Fibroblast of skin of right biceps (primary cell): ENCODE measurements at places on chromosomes 7 and 10.
A peak's percentile ranks its signal among the peaks of the same experiment; 100 is the strongest.

GRCh38 chr7:24659505-24659904 is 86.3 kb downstream of the PALS2 start:
- DNase-seq: no peak

GRCh38 chr10:96317067-96317833 is 13.0 kb downstream of the DNTT start:
- no peak for DNase-seq

- DNase-seq: no peak
Measured at GRCh38 chr10:16348891-16349290, 87.9 kb upstream of the PTER start.

DNA sequence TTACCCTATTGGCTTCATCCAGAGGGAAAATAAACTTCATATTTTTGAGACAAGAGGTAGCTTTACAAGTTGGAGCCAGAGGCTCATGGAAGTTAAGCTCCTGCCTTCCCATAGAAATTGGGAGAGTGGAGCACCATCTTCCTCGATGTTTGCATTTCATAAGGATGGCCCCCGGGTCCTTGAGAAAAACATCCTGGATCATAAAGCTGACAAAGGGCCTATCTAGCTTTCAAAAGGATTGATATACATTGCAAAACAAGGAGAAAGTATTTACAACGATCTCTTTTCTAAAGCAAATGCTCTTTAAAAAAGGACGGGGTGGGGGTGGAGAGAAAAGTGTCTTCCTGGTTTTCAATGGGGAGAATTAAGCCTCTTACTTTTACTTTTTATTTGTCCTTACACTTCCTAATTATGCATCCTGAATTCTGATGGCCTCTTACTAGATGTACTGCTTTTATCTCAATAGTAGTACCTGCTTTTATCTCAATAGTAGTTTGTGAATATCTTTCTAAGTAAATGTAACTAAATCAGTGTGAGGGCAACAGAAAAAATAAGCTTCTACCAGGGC is 65.6 kb downstream of the PTPRZ1 start:
- DNase-seq: no peak

DNA sequence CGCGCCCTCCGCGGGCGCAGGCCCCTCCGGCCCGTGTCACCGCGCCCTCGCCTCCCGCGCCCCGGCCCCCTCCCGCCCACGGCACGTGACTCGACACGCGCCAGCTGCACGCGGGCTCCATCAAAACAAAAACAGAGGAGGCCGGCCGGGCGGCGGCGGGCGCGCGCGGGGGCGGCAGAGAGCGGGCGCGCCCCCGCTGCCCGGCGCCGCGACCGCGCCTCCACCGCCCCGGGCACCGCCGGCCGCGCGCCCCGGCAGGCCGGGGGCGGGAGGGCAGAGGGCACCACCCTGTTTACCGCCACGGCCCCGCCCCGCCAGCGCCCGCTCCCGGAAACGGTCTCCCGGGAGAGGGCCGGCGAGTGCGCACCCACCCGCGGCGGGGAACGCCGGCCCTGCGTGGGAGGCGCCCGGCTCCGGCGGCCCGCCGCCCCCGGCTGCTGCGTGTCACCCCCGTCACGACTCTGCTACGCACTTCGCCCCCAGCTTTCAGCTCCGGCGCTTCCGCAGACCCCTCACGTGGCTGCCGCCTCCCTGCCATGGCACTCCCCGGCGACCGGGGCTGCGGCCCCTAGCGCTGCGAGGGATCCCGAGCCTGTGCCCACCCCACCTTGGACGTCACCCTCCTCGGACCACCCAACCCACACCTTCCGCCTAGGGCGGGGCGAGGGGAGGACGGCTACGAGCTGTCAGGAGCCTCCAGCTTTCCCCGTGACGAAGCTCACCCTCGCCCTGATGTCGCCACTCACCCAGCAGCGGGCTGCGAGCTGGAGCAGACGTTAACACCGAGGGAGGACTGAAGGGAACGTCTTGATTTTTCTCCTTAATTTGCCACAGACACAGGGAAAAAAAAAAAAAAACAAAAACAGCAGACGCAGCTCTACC is 221.6 kb upstream of the MKLN1 start:
- DNase-seq: peak; percentile 57

- no peak for DNase-seq
Measured at GRCh38 chr7:84509522-84509921, 314.9 kb upstream of the SEMA3A start.

- peak; percentile 52 for DNase-seq
Measured at GRCh38 chr7:119935418-119936025, 337.5 kb upstream of the KCND2 start.

GRCh38 chr10:112475575-112476218 is 28.7 kb downstream of the VTI1A start:
- peak; percentile 30 for DNase-seq

GRCh38 chr7:155796381-155797261 is 15.6 kb downstream of the SHH start:
- no peak for DNase-seq

DNA sequence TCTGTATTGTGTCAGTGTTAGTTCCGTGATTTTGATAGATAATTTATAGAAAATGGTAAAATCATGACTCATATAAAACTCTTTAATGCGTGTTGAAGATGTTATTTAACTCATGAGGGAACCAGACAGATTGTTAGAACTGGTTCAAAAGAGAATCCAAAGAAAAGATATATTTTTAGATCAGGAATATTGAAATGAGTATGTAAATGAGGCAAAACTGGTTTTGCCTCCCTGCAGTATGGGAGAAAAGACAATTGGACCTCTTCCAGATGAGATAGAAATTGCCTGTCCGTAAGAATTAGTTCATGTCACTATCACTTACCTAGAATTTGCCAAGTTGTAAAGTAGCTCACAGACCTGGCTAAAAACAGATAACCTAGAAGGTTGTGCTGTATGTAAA is 17.6 kb downstream of the CDC123 start:
- DNase-seq: no peak

DNA sequence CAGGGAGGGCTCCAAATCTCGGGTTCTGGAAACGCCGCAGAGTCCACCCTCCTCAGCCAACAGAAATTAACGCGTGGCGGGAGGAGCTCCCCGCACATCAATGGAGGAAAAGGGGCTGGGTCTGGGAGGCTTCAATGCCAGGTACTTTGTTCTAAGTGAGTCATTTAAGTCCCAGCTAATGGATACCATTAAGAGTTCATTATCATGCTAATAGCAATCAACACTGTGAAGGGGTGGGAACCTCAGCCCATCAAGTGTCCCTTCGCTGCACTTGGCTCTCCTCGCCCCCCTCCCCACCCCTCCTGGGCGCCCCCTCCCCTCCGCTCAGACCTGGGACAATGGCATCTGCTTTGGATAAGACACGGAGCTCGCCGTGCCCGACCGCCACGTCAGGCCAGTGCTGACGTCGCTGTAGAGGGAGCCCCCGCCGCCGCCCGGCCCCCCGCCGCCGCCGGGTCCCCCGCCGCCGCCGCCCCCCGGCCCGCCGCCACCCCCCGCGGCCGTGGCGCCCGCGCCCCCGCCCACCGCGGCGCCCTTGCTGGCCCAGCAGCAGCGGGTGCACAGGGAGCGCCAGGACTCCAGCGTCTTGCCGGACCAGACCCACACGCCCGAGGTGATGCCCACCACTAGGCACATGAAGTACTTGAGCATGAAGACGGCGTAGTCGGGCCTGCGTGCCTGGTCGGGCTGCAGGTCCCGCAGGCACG is 2.9 kb downstream of the FZD8 start:
- DNase-seq: no peak
